ENCODE measurements at places on chromosomes 3 and 15. TPM values are rescaled to one million over a fixed set of nuclear protein-coding genes. Genes with fewer than 3 reads are reported as not detected.

- DNase-seq, result no peak
Observed at GRCh38 chr3:101521211-101521701, 8.2 kb upstream of the SENP7 start.

The AMOTL2 gene
- polyA plus RNA-seq, result 156 TPM

DNA sequence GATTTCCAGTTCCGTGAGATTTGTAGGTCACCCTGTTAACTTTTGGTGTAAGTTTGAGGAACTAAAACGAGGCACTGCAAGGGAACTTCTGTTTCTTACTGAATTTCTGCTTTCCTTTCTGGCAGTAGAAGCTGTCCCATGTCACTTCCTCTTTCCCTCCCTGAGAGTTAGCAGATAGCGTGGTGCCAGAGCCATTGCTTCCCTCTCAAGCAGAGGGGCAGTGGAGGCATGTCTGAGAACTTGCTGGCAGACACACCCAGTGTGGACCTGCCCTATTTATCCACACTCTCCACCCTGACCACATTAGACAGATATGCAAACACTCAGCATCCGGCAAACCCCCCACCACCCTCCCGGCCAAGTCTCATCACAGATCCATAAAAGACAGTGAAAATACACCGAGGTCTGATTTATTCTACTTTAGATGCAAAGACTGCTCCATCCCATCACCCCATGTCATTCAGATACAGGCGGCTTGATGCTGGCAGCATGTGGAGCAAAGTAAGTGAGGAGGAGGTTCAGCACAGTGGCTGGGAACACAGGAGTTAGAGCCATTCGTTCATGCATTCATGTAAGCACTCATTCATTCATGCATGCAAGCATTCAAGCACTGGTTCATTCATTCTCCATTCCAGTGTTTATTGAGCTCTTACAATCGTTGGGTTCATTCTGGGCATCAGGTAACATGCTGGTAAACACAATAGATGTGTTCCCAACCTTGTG, 324.7 kb downstream of the SHQ1 start:
- no peak for DNase-seq

The PIERCE2 gene
- 6.6 TPM for polyA plus RNA-seq

The NR1I2 gene
- not detected for polyA plus RNA-seq

GRCh38 chr3:111989061-111989678, 9.6 kb upstream of the TAGLN3 start:
- peak; percentile 78 for DNase-seq

The RUVBL1 gene
- polyA plus RNA-seq, result 54.4 TPM

The CYP1A2 gene
- not detected for polyA plus RNA-seq

- no peak for DNase-seq
Observed at GRCh38 chr15:28901987-28902745, 16.4 kb downstream of the APBA2 start.

DNA sequence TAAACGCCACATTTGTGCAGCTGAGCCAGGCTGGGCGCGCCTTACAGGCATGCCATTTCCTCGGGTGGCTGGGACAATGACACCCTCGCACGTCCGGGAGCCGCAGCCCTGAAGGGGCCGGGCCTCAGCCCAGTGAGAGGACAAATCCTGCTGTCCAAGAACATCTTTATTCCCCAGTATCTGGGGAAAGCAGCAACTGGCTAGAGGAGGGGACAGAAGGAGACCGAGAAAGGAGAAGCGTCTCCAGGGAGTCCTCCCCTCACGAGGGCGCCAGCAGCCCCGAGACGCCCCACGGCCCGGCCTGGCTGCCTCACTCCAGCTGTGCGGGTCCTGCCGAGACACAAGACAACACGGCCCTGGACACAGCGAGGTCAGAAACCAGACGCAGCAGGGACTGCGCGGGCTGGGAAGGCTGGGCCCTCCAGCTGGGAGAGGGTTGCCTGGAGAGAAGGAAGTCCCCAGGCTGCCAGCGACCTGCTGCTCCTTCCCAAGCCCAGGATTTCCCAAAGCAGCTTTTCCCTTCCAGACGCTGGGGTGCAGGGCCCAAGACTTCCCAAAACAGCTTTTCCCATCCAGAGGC, 130.2 kb downstream of the CHSY1 start:
- peak; percentile 77 for DNase-seq

The GOLGA6L4 gene
- polyA plus RNA-seq, result 1.5 TPM

DNA sequence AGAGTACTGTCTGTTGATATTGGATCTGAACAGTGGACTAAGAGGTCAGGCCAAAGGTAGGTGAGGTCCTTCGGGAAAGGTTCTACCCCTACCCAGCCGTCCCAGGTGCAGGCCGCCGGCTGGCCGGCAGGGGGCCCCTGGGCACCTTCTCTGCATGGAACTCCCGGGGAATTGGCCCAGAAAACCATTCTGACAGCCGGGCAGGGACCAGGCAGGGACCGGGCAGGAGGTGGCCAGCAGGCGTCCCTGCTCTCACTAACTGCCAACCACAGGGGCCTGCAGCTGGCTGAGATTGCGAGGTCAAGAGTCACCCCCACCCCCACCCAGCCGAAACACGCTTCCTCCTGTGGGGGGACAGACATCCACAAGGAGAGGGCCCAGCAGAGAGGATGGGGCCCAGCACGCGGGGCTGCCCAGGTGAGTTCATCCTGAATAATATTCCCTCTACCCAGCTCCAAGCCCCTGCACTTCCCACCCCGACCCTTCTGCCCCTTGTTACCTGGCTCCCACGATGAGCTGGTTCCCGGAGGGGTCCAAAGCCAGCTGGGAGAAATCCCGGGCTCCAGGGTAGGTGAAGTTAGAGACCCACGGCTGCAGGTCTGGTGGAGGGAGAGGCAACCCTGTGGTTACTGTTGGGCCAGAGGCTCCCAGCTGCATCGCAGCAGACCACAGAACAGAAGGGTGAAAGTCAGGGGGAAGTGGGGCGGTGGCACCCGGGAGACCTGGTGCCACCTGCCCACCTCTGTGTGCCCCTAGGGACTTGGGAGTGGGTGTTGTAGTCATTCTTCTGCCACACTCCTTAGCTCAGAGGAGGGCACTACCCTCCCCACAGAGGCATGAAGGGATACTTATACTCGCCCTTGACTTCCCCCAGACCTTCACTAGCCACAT, 84.4 kb downstream of the SEMA5B start:
- peak; percentile 66 for DNase-seq

DNA sequence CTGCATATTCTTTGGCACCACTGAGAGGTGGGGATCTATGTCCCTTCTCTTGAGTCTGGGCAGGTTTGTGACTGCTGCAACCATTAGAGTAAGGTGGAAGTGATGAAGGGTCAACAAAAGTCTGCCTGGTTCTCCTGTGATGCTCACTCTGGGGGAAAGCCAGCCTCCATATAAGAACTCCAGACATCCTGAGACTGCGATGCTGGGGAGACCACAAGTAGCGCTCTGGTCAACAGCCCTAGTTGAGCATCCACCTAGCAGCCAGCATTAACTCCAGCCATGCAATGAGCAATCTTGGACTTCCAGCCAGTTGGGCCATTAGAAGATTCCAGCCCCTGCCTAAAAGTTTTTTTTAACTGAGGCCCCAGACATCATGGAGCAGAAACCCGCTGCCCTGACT, 62.8 kb downstream of the SCN11A start:
- no peak for DNase-seq

The LTK gene
- not detected for polyA plus RNA-seq

DNA sequence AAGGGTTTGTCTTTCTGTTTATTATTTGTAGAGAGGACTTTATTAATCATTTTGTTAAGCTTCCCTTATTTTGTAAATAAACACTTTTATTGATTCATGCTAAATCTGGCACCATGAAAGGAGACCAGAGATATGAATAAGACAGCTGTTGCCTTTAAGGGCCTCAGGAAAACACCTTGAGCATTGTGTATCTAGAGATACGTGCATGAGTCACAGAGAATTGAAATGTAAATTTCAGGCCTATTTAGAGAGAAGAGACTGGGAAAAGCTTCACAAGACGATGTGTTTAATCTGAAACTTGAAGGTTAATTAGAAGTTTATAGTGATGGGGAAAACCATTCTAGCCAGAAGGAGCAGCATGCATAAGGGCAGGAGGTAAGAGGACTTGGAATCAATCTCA, 28.6 kb upstream of the UTS2B start:
- DNase-seq, result no peak

DNA sequence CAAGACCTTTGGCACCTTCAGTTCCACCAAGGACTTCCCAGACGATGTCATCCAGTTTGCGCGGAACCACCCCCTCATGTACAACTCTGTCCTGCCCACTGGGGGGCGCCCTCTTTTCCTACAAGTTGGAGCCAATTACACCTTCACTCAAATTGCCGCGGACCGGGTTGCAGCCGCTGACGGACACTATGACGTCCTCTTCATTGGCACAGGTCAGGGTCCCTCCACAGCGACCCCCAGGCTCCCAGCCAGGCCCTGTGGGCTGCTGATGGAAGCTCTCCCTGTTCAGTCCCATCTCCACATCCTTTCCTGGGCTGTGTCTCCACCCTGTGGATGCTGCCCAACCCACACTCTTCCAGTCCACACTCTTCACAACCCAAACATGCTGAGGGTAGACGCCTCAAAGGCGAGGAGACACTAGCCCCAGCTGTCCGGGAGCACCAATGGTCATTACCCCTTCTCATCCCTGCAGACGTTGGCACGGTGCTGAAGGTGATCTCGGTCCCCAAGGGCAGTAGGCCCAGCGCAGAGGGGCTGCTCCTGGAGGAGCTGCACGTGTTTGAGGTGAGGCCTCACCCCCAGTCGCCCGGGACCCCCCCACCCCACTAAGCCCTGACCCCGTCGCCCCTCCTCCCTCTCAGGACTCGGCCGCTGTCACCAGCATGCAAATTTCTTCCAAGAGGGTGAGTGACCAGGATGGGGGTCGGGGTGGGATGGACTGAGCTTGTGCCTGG, 4.3 kb upstream of the LSMEM2 start:
- DNase-seq, result peak; percentile 71

DNA sequence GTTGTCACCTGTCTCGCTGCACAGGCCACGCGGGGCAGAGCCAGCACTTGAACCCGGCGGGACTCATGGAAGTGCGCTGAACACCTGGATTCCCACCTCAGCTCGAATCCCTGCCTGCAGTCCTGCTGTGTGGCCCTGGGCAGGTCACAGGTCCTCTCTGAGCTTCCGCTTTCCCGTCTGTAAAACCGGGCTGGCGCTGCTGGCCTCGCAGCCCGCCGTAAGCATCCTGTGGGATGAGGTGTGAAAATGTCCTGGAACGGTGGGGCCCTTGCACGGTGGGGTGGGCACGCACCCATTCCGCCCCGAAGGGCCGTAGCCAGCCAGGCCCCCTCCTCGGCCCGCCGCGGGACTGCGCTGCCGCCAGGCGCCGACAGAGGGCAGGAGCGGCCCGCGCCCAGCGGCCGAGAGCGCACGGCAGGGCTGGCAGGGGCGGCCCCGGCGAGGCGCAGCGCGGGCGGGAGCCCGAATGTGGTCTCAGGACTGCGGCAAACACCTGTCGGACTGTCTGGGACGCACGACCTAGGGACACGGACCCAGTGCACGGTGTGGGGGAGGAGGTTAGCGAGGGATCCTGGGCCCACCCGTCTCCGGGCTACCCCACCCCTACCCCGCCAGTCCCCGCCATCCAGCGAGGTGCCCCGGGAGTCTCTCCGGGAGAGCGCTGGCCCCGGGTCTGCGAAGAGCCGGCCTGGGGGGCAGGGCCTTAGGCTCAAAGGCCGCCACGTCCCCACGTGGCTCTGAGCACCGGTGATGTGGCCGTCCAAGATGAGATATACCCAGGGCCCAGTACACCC, 40.4 kb downstream of the DNAJB8 start:
- DNase-seq, result peak; percentile 69

DNA sequence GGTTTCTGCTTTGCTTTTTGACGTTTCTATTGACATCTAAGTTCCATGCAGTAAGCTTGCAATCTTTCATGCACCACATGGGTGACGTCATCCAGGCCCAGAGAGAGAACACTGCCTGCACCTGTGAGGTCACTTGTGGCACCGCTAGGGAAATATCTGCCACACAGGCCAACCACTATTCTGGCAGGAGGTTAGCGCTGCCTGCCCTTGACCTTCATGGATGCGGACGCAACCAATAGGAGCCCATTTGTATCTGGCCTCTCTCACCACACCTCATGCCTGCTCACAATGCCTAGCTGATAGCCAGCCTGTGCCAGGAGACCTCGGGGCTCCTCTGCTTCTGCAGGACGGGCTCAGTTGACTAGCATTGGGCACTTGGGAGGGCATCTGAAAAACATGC, 55.8 kb upstream of the PRR23E start:
- DNase-seq, result no peak

DNA sequence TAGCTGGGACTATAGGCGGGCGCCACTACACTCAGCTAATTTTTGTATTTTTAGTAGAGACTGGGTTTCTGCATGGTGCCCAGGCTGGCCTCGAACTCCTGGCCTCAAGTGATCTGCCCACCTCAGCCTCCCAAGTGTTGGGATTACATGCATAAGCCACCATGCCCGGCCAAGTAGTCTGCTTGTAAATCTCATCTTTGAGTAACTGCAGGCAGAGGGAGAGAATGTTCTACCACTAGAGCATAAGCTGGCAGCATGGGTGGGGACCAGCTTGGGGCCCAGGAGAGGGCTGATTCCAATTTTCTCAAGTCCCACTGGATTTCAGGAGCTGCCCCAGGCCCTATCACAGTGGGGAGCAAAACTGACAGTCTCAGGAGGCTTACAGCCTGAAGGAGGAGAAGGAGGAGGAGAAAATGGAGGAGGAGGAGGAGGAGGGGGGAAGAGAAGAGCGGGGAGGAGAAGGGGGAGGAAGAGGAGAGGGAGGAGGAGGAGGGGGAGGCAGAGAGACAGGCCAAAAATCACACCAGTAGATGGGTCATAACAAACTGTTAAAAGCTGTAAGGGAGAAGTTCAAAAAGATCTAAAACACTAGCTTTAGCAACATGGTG, 229.1 kb upstream of the IGF1R start:
- DNase-seq, result no peak

The MYL3 gene
- polyA plus RNA-seq, result 0.68 TPM

DNA sequence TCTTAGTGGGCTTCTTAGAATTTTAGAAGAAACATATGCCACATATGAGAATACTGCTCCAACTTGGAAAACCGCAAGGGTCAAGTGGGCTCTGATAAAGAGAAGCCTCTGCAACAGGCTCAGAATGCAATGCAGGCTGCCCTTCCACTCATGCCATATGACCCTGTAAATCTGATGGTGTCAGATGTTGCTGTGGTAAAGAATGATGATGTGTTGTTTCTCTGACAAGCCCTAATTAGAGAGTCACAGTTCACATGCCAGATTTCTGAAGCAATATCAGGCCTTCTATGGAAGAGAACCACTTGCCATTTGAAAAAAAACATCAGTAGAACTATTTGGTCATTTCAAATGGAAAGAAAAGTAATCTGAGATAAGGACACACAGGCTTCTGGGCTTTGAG, 749.6 kb downstream of the AGBL1 start:
- no peak for DNase-seq

The ITIH3 gene
- polyA plus RNA-seq, result not detected

The FETUB gene
- not detected for polyA plus RNA-seq

The AADAC gene
- not detected for polyA plus RNA-seq

The EFHB gene
- 1.3 TPM for polyA plus RNA-seq

The LYZL4 gene
- polyA plus RNA-seq, result not detected

DNA sequence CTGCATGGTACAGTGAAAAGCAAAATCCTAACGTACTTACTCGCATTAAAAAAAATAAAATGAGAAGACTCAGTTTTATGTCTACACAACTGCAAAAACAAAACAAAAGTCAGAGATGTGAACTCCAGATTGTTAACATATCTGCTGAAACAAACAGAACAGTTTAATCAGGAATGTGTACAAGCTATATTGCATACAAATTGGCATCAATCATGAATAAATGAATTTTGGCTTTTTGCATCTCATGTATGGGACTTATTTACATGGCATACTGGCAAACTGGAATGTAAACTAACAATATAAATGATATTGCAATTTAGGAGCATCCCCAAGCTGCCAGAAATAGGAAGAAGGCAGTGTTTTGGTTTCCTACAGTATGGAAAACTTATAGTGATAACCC, 79.6 kb upstream of the NSMCE3 start:
- DNase-seq, result no peak

GRCh38 chr3:50395070-50395860, 35.9 kb upstream of the TMEM115 start:
- DNase-seq, result no peak

The ZNF592 gene
- 7.4 TPM for polyA plus RNA-seq

Measured in GM23248 (cell line).